Endothelial cell of umbilical vein (primary cell): ENCODE measurements at places on chromosomes 1 and 21. TPM values are rescaled to one million over a fixed set of nuclear protein-coding genes. Genes with fewer than 3 reads are reported as not detected.

DNA sequence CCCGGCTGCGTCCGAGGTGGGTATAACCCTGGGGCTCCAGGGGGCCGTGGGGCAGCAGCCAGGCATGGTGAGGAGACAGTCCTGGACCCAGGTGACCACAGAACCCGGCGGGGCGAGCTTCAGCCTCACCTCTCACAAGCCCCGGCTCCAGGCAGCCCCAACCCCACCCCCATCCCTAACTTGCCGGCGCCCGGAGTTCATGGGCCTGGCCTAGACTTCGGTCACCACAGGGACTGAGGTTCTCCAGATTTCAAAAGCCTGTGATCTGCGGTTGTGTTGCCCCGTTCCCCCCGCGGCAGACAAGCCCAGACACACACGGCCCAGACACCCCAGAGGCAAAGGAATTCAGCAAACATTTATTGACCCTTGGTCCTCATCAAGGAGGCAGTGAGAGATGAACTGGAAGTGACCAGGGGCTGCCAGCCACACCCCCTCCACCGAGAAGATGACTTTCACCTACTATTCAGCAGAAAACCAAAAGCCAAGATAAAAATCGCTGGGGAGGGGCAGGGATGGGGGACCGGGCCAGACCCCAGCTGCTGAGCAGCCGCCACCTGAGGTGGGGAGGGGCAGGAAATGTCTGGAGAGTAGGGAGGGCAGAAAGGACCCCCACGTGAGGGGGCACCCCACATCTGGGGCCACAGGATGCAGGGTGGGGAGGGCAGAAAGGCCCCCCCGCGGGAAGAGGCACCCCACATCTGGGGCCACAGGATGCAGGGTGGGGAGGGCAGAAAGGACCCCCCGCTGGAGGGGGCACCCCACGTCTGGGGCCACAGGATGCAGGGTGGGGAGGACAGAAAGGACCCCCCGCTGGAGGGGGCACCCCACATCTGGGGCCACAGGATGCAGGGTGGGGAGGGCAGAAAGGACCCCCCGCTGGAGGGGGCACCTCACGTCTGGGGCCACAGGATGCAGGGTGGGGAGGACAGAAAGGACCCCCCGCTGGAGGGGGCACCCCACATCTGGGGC lies 3.9 kb downstream of the HES4 start:
- no peak for DNase-seq
- H3K27ac ChIP-seq, result no peak overlapping the region
- no peak overlapping the region for H3K4me3 ChIP-seq
- H3K4me1 ChIP-seq, result peaks cover 7% of the 10 kb centered on the region

- H3K4me1 ChIP-seq, result no peaks in the 10 kb centered on the region
- H3K36me3 ChIP-seq, result no peaks in the 10 kb centered on the region
- H3K27me3 ChIP-seq, result no peaks in the 10 kb centered on the region
These were observed 23.6 kb upstream of the APOBEC4 start for GRCh38 chr1:183676586-183677189.

Gene PDZK1IP1
- 0.52 and 0.60 TPM in 2 replicates for polyA plus RNA-seq

DNA sequence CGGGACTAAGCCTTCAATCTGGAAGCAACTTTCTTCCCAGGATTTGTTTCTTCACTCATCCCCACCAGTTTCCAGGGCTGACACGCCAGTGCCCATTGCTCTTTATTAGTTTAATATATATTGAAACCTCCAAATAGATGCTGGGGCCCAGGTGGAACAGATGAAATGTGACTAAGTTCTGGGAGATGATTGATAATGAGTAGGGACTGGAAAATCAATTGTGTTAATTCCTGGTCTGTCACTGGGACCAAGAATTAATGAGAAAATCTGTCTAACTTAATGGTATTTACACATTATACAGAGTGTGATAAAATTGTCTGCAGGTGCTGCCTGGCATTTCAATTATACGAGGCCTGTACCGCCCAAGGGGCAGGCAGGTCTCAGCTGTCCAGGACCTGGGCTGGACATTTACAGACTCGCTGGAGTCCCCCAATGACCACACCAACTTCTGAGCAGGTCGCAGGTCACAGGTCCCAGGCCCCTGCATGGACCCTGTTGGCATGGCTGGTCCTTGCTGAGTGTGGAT lies 35.8 kb downstream of the UBIAD1 start:
- no peak overlapping the region for H3K4me3 ChIP-seq
- H3K4me1 ChIP-seq, result no peaks in the 10 kb centered on the region
- DNase-seq, result no peak
- peaks cover 2% of the 10 kb centered on the region for H3K27me3 ChIP-seq
- H3K27ac ChIP-seq, result no peak overlapping the region

- no peak overlapping the region for H3K4me3 ChIP-seq
- no peaks in the 10 kb centered on the region for H3K4me1 ChIP-seq
- H3K27ac ChIP-seq, result no peak overlapping the region
- H3K27me3 ChIP-seq, result peaks cover 7% of the 10 kb centered on the region
- DNase-seq, result no peak
These were observed 104.5 kb downstream of the KCNJ6 start for GRCh38 chr21:37811711-37812110.

DNA sequence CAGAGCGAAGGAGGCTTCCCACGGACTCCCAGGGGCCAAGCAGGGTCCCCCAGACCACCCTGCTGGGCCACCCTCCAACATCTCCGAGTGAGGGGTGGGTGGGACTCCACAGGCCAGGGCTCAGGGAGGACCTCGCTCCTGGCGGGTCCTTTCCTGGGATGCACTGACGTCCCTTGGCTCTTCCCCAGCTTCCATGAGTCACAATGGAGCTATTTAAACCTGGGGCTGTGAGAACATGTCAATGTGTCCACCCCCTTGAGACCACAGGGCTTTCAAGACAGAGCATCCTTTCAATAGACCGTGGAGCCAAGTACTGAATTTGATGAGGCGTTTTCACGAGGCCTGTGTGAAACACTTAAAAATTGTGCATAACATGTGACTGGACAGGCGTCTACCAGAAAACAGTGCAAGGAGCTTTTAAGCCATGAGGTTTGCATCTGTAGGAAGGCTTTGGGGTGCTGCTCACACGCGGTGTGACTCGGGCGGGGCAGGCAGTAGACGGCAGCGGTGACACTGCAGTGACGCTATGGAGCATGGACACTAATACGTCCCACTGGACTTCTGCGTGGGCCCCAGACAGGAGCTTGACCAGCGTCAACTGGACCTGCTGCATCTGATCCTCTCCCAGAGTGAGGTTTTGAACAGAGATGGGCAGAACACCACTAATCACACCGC lies 24.1 kb upstream of the NPHP4 start:
- H3K4me3 ChIP-seq, result no peak overlapping the region
- no peaks in the 10 kb centered on the region for H3K4me1 ChIP-seq
- no peaks in the 10 kb centered on the region for H3K27me3 ChIP-seq

- no peak overlapping the region for H3K4me3 ChIP-seq
- peaks cover 7% of the 10 kb centered on the region for H3K4me1 ChIP-seq
- H3K27me3 ChIP-seq, result peaks cover 49% of the 10 kb centered on the region
- no peak for DNase-seq
These were observed 604 bp upstream of the FMN2 start for GRCh38 chr1:240090957-240091600.

Gene OR2T11
- polyA plus RNA-seq, result not detected in 2 replicates

- no peaks in the 10 kb centered on the region for H3K27me3 ChIP-seq
- peaks cover under 1% of the 10 kb centered on the region for H3K4me1 ChIP-seq
- no peaks in the 10 kb centered on the region for H3K36me3 ChIP-seq
These were observed 6.6 kb downstream of the CBR3 start for GRCh38 chr21:36141513-36141925.

GRCh38 chr1:210310562-210311153 lies 18.0 kb upstream of the HHAT start:
- H3K4me1 ChIP-seq, result peaks cover 6% of the 10 kb centered on the region
- H3K27ac ChIP-seq, result no peak overlapping the region
- no peak overlapping the region for H3K4me3 ChIP-seq

- DNase-seq, result no peak
- H3K27ac ChIP-seq, result no peak overlapping the region
- H3K36me3 ChIP-seq, result no peaks in the 10 kb centered on the region
- H3K27me3 ChIP-seq, result no peaks in the 10 kb centered on the region
- no peak overlapping the region for H3K4me3 ChIP-seq
- H3K4me1 ChIP-seq, result peaks cover 67% of the 10 kb centered on the region
These were observed 62.8 kb downstream of the PLXNA2 start for GRCh38 chr1:208181364-208181763.

Gene PCP4L1
- not detected in 2 replicates for polyA plus RNA-seq

DNA sequence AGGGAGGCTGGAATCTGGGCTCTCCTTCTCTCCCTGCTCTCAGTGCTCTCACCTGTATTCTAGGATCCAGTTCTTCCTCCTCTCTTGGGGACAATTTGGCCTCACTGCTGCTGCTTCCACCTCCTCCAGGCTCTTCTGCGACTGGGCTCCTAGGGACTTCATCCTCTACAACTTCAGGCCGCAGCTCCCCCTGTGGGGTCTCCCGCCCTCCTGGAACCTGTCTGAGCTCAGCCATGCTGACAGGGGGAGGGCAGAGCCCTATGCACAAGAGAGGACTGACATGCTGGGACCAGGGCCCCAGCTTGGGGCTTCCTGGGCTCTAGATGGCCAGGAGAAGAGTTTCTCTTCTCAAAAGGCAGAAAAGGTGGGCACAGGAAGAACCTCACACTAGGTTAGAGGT lies 1.0 kb downstream of the SH3BP5L start:
- H3K36me3 ChIP-seq, result peaks cover 4% of the 10 kb centered on the region
- H3K27ac ChIP-seq, result peak overlapping the region; percentile 89
- no peaks in the 10 kb centered on the region for H3K27me3 ChIP-seq
- H3K4me3 ChIP-seq, result no peak overlapping the region
- no peak for DNase-seq
- H3K4me1 ChIP-seq, result peaks cover 47% of the 10 kb centered on the region

GRCh38 chr1:182565537-182565936 lies 23.5 kb downstream of the RNASEL start:
- no peak overlapping the region for H3K4me3 ChIP-seq
- H3K27me3 ChIP-seq, result no peaks in the 10 kb centered on the region
- H3K27ac ChIP-seq, result no peak overlapping the region
- H3K36me3 ChIP-seq, result no peaks in the 10 kb centered on the region
- DNase-seq, result no peak

GRCh38 chr1:159554261-159554660 lies 18.5 kb upstream of the OR10J5 start:
- no peaks in the 10 kb centered on the region for H3K27me3 ChIP-seq
- no peaks in the 10 kb centered on the region for H3K36me3 ChIP-seq
- H3K4me3 ChIP-seq, result no peak overlapping the region
- no peak for DNase-seq
- no peak overlapping the region for H3K27ac ChIP-seq
- no peaks in the 10 kb centered on the region for H3K4me1 ChIP-seq

Gene CLDN8
- not detected in 2 replicates for polyA plus RNA-seq

GRCh38 chr1:84672080-84672854 lies 18.0 kb downstream of the SSX2IP start:
- no peaks in the 10 kb centered on the region for H3K36me3 ChIP-seq
- H3K4me1 ChIP-seq, result no peaks in the 10 kb centered on the region

GRCh38 chr1:245978915-245979314 lies 528.2 kb downstream of the SMYD3 start:
- H3K4me1 ChIP-seq, result no peaks in the 10 kb centered on the region
- no peak overlapping the region for H3K4me3 ChIP-seq
- no peaks in the 10 kb centered on the region for H3K27me3 ChIP-seq
- no peak overlapping the region for H3K27ac ChIP-seq

GRCh38 chr1:160149716-160150115 lies 1.7 kb upstream of the ATP1A4 start:
- H3K27me3 ChIP-seq, result no peaks in the 10 kb centered on the region
- DNase-seq, result no peak
- no peak overlapping the region for H3K27ac ChIP-seq

DNA sequence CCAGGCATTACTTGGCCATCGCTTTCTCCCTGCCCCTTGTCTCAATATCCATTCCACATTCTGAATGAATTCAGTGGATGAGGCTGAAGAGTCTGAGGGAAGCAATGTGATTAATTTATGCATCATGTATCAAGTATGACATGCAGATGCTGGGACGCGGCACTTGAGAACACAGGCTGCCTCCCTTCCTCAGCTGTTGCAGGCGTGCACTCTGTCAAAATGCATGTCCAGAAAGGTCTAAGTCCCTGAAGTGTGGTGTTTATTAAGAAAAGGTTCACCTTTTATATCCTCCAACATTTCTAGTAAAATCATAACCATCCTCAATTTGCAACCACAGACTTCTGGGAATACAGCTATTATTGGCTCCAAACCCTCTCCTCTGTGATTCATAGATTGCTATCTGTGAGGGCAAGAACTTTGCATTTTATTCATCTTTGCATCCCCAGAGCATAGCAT lies 22.6 kb upstream of the RAB3GAP2 start:
- H3K36me3 ChIP-seq, result no peaks in the 10 kb centered on the region

GRCh38 chr1:63411066-63411465 lies 43.6 kb downstream of the ALG6 start:
- no peak overlapping the region for H3K4me3 ChIP-seq
- H3K36me3 ChIP-seq, result no peaks in the 10 kb centered on the region
- H3K4me1 ChIP-seq, result no peaks in the 10 kb centered on the region
- no peaks in the 10 kb centered on the region for H3K27me3 ChIP-seq
- DNase-seq, result no peak

GRCh38 chr21:31354122-31354521 lies 10.1 kb upstream of the TIAM1 start:
- no peak overlapping the region for H3K4me3 ChIP-seq
- no peaks in the 10 kb centered on the region for H3K27me3 ChIP-seq
- H3K27ac ChIP-seq, result no peak overlapping the region
- H3K36me3 ChIP-seq, result no peaks in the 10 kb centered on the region

DNA sequence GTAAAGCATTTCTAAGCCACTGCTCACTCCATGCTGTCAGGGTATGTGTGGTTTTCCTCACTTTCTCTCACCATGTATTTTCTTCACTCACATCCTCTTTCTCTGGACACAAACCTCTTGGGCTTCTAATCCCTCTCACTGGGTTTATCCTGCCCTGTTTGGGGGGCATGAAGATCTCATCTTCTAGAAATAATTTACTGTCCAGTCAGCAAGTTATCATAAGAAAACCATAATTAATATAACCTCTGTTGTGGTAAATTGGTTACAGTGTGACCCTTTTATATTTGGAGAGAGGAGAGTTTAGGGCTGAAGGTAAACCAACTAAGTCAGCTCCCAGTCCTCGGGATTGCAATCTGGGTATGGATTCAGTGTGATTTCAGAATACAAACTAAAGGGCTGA lies 213.8 kb upstream of the PROX1 start:
- no peaks in the 10 kb centered on the region for H3K4me1 ChIP-seq
- H3K4me3 ChIP-seq, result no peak overlapping the region
- DNase-seq, result no peak
- H3K27ac ChIP-seq, result no peak overlapping the region
- no peaks in the 10 kb centered on the region for H3K27me3 ChIP-seq
- H3K36me3 ChIP-seq, result no peaks in the 10 kb centered on the region

Gene DMBX1
- not detected in 2 replicates for polyA plus RNA-seq

Gene LAD1
- not detected in 2 replicates for polyA plus RNA-seq

- H3K27ac ChIP-seq, result no peak overlapping the region
- H3K4me1 ChIP-seq, result no peaks in the 10 kb centered on the region
- no peaks in the 10 kb centered on the region for H3K36me3 ChIP-seq
- H3K27me3 ChIP-seq, result no peaks in the 10 kb centered on the region
These were observed 310.6 kb downstream of the SEC16B start for GRCh38 chr1:177659281-177659680.

Gene INKA2
- polyA plus RNA-seq, result 2.4 and 2.6 TPM in 2 replicates

GRCh38 chr1:19557609-19558051 lies 72.3 kb upstream of the CAPZB start:
- no peak overlapping the region for H3K4me3 ChIP-seq
- no peaks in the 10 kb centered on the region for H3K36me3 ChIP-seq
- no peaks in the 10 kb centered on the region for H3K4me1 ChIP-seq
- DNase-seq, result no peak
- H3K27ac ChIP-seq, result no peak overlapping the region
- peaks cover 2% of the 10 kb centered on the region for H3K27me3 ChIP-seq

GRCh38 chr1:31795801-31796621 lies 19.8 kb downstream of the SPOCD1 start:
- no peak overlapping the region for H3K4me3 ChIP-seq
- peak; percentile 34 for DNase-seq
- no peak overlapping the region for H3K27ac ChIP-seq
- H3K36me3 ChIP-seq, result no peaks in the 10 kb centered on the region
- peaks cover 30% of the 10 kb centered on the region for H3K4me1 ChIP-seq
